CD8-positive, alpha-beta T cell (primary cell): ENCODE measurements at places on chromosomes 2 and 18. TPM values are rescaled to one million over a fixed set of nuclear protein-coding genes. Genes with fewer than 3 reads are reported as not detected.

B4GALT6 gene
- total RNA-seq, result not detected

CRYGD gene
- total RNA-seq, result not detected

COLEC12 gene
- not detected for total RNA-seq

PCARE gene
- not detected for total RNA-seq

TWIST2 gene
- total RNA-seq, result not detected

SLC35F6 gene
- total RNA-seq, result 30.4 TPM

PTPN4 gene
- 105 TPM for total RNA-seq

SLC1A4 gene
- total RNA-seq, result 4.2 TPM

OBSL1 gene
- total RNA-seq, result 0.35 TPM

IL1RL1 gene
- total RNA-seq, result not detected

UGT1A8 gene
- not detected for total RNA-seq

DNA sequence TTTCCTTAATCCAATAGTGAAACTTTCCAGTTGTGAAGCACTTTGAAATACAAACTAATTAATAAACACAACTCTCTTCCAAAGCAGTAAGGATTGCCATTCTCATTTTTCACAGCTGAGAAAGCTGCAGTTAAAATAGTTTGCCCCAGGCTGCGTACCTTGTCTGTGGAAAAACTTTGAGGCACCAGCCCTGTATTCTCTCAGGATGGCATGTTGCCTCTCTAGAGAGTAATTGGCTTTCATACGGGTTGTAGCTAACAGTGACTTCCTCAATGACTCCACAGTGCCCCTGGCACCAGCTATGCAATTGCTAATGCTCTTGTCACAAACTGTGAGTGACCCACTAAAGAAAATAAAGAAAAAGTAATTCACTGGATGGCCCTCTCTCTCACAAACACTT, 345.7 kb downstream of the MTX2 start:
- no peak for DNase-seq

- DNase-seq, result no peak
Observed at GRCh38 chr2:63424329-63425078, 163.8 kb downstream of the WDPCP start.

- no peak for DNase-seq
Observed at GRCh38 chr2:18077704-18078103, 199.2 kb downstream of the KCNS3 start.

DNA sequence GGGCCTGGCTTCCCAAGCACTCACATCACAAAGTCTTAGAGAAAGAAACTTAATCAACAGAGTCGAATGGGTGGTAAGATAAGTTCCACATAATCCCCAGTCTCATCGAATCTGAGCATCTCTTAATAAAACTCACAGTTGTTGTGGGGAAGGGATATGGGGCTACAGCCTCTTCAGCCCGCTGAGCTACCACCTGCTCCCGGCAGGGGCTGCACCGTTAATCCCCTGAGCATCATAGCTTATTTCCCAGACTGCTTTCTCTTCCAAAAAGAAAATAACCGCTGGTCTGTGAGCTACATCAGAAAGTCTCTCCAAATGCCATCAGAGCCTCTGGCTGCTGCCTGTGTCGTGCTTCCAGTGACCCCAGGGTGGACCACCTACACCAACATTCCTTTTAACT, 139.4 kb upstream of the CELF4 start:
- DNase-seq, result no peak

DNA sequence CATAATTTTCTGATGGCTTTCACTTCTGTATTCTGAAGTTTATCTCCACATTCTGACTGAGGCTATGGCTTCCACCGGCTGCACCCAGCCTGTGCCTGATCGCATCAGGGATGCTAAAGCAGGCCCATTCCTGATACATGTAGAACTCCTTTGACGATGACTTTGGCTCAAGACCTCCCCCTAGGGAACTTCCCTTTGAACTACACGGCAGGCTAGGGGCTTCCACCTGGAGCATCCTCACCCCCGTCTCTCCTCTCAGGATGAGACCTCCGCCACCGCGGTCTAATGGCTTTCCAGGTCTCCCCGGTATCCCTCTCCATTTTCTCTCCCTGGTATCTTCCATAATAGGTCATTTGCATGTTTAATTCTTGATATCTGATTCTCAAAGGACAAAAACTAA, 214.9 kb upstream of the CHST9 start:
- no peak for DNase-seq

GRCh38 chr18:6370886-6371635, 43.6 kb downstream of the L3MBTL4 start:
- DNase-seq, result no peak

DNA sequence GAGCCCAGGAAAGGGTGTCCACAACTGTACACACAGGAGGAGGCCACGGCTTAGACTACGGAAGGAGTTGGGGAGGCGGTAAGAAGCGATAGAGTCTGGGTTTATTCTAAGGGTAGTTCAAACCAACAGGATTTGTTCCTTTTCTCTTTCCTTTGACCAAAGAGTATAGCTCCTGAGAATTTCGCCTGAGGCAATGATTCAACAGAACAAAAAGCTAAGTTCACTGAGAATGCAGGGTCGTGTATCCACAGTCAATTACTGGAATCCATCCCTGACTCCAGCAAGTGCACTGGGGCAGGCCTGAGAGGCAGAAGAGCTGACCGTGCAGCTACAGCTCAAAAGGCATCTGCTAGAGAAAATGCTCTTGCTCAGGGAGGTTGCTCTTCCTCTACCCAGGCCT, 140.9 kb downstream of the TFCP2L1 start:
- DNase-seq, result no peak

GRCh38 chr2:137437386-137437785, 526.9 kb upstream of the HNMT start:
- DNase-seq, result no peak

DNA sequence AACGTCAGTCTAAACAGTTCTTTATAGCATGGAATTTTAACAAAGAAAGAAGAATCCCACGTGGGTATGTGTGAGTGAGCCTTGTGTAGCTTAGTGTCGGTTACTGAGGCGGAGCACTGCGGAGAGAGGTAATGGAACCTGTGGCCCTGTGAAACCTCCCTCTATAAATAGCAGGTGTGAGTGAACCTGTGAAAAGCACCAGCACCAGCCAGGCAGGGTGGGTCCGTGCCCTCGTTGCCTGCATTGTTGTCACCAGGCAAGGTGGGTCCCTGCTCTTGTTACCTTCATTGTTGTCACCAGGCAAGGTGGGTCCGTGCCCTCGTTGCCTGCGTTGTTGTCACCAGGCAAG, 4.7 kb downstream of the CTDP1 start:
- DNase-seq, result peak; percentile 35

GRCh38 chr2:190716176-190716807, 67.4 kb downstream of the NAB1 start:
- no peak for DNase-seq

DNA sequence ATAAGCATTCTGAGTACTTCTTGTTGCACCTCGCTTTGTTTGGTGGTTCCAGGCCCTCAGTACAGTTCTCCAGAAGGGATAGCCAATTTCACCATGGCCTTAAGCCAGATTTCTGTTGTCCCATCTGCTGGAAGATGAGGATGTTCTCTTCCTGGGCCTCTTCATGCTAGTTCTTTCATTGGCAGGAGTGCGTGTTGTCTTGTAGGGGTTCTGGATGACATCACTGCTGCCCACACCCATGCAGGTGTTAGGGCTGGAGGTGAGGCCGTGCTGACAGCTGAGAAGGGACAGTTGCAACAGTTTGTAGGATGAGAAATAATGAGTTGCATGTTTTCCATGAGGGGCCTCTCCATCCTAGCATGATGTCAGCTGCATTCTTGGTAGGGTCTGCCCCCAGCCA, 142.9 kb downstream of the LDLRAD4 start:
- no peak for DNase-seq
